ENCODE measurements at places on chromosomes 12 and 14.
A peak's percentile ranks its signal among the peaks of the same experiment; 100 is the strongest.

- DNase-seq = no peak
These were observed 1.5 kb downstream of the SLIRP start for GRCh38 chr14:77709412-77709811.

DNA sequence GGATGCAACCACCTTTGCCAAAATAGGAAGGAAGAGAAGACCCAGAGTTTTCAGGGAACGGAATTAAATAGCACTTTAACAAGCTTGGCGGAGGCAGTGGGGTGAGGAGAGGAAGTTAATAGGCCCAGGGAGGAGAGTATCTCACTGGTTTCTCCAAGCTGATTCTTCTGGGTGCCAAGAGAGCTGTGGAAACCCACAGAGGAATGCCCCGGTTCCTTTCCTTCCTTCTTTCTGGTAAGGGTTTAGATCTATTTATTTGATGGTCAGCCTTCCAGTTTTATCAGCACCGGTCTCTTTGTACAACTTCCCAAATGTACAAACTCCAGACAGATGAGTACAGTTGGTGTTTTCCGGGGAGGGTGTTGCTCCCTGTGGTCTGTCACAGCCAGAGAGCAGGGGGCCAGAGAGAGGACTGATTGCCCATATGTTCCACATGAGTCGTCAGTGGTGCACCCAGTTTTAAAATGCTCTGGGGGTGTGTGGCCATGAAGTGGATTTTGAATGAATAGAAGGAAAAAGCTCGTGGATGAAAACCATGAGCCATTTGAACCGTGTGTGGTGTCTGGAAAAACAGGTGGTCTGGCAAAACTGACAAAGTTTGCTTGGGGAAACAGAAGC is 26.6 kb downstream of the PRKCH start:
- DNase-seq = no peak

DNA sequence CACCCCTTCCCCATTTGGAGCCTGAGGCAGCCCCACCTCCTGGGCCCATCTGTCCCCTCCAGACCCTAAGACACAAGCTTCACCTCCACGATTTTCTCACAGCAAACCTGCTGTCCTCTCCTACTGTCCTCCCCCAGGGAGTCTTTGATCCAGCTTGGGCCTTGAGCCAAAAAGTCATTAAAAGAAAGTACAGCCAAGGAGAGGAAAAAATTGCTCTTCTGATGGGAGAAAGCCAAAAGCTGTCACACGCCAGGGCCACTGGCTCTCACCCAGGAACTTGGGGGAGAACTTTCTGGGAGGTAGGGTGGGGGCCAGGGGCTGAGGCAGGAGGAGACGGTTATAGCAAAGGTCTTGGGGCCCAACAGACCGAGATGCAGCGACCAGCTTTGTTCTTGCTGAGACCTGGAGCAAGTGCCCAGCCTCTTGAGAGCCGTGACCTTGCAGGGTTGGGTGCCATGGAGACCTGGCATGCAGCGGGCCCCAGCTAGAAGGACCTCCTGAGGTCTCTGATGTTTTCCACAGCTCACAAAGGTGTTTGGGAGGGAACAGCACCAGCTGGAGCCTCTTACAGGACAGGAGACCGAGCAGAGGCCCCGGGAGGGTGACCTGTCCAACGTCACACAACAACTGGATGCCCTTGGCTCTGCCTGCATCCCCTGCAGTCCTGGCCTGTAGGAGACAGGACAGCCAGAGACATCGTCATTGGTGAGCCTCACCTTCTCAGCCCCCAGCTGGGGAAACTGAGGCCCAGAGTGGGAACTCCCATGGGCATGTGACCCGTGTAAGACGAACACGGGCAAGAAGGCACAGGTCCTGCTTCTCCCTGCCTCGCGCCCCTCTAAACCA is 124.5 kb downstream of the CALM1 start:
- no peak for DNase-seq

- DNase-seq = no peak
These were observed 12.4 kb downstream of the SMIM41 start for GRCh38 chr12:52091869-52092268.

DNA sequence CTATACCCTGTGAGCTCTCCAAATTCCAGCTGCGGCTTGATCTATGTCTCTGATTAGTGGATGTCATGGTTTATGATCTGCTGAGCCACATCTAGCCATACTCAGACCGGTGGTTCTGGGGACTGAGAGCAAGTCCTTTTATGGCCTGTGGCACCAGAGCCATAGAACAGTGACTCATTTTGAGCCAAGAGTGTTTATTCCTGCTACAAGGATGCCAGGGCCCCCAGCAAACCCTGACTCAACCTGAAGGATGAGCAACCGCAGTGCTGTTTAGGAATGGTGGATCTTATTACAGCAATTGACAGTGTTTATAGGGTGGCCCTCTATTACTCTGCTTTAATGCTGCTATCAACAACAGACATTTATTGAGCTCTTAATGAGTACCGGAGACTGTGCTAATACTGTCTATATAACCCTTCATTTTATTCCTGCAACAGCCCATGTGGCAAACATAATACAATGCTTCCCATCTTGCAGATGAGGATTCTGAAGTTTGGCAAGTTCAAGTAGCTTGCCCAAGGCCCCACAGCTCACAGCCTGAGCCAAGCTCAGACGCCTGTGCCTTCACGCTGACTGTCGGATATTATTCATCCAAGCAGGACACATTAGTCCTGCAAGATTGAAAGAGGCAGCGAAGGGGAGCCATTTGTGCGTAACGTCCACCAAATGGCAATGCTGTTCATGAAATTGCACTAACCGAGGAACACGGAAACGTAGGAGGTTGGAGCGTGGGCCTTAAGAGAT is 273.6 kb upstream of the PWP1 start:
- no peak for DNase-seq

DNA sequence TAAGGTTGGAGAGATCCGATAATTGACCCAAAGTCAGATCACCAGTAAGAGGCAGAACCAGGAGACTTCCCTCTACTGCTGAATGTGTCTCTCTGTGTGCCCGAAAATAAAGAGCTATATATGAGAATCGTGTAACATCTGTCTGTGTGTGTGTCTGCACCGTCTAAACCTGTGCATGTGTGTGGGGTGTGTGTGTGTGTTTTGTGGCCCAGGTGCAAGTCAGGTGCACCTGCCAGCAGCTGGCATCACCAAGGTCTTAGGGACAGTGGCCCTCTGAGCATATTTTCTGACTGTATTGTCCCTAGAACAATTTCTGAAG is 24.7 kb upstream of the KRT78 start:
- DNase-seq = no peak

DNA sequence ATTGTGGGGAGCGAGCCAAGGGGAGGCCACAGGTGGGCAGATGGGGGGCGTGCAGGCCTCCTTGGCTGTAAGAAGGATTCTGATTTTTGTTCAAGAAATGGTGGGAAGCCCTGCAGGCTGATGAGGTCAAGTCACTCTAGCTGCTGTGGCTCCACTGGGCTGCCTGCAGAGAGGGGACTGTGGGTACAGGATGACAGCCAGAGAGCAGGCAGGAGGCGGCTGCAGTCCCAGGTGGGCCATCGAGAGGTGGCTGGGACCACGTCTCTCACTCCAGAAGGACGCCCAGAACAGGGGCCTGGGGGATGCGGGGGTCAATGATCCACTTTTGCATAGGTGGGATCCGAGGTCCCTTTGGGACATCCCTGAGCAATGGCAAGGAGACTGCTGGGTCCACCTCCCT is 9.1 kb downstream of the NCOR2 start:
- DNase-seq = no peak

DNA sequence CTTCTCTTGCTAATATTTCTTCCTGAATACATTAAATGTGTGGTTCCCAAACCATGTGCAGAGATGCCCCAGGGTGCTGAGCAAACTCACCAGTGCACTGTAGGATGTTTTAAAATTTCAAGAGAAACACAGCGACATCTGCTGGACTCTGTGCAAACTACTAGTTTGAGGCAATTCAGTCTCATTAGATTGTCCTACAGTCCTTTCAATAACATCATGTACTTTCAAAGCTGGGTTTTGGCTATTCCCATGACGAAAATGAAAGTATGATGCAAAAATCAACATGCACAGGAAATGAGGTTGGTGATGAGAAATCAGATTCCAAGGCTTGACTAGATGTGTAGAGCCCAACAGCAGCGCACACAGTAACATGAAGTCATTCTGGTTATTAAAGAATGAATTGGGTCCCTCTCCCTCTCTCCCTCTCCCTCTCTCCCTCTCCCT is 66.3 kb downstream of the CLIP1 start:
- peak; percentile 74 for DNase-seq

DNA sequence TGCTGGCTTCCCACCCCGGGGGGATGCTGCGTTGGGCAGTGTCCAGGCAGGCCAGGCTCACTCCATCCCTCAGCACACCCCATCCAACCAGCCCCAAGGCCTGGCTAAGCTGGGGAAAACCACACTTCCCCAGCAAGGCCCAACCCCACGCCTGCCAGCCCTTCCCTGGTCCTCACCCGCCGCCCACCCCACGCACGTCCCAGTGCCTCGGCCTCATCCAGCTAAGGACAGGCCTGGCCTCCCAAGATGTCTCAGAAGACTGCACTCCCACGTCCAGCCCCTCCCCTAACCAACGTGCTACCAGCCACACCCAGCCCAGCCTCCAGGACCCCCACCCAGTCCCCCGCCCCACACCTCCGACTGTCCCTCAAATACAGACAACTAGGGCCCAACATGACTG is 9.8 kb downstream of the JAG2 start:
- DNase-seq = no peak

- no peak for DNase-seq
These were observed 45.3 kb downstream of the SETD3 start for GRCh38 chr14:99435327-99435726.

DNA sequence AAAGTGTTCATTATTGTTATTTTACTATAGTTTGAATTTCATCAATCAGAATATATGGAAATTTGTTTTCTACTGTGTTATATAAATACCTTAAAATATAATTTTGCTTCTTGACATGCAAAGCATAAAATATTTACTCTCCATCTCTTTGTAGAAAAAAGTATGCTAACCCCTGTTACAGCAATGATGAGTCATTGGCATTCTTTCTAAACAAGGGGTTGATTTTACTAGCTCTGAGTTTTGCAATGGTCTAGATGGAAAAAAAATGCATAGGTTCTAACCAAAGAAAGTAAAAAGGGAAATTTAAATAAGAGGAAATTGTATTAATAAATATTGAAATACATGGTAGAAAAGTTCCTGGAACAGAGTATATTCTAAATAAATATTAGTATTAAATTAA is 990.2 kb upstream of the ATXN7L3B start:
- no peak for DNase-seq

DNA sequence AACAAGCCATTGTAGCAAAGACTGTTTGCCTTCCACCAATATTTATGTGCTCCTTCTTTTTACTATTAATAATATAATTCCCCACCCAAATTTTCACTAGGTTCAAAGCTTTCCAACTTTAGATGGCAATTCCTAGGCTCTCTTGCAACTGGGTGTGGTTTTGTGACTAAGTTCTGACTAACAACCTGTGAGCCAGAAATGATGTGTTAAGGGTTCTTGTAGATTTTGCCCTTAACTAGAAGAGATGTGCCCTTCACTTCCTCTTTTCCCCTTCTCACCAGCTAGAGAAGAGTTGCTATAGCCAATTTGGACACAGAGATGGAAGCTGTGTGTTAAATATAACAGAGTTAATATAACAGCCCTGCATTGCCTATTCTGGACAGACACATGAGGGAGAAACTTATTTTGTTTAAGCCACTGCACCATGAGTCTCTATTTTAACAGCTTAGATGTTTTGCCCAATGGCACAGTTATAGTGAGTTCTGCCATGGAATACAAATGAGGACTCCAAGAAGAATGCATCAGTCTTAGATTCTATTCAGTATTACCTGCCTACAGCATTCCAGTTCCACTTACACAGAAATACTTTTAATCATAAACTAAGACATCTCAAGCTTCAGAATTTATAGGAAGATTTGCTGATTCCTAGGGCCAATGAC is 216.2 kb downstream of the DUSP6 start:
- peak; percentile 26 for DNase-seq

GRCh38 chr14:102518063-102518648 is 8.6 kb upstream of the ANKRD9 start:
- no peak for DNase-seq

- DNase-seq = no peak
These were observed 334.4 kb downstream of the KCNH5 start for GRCh38 chr14:62710811-62711210.

- no peak for DNase-seq
These were observed 87.5 kb downstream of the EPS8 start for GRCh38 chr12:15701631-15702156.

DNA sequence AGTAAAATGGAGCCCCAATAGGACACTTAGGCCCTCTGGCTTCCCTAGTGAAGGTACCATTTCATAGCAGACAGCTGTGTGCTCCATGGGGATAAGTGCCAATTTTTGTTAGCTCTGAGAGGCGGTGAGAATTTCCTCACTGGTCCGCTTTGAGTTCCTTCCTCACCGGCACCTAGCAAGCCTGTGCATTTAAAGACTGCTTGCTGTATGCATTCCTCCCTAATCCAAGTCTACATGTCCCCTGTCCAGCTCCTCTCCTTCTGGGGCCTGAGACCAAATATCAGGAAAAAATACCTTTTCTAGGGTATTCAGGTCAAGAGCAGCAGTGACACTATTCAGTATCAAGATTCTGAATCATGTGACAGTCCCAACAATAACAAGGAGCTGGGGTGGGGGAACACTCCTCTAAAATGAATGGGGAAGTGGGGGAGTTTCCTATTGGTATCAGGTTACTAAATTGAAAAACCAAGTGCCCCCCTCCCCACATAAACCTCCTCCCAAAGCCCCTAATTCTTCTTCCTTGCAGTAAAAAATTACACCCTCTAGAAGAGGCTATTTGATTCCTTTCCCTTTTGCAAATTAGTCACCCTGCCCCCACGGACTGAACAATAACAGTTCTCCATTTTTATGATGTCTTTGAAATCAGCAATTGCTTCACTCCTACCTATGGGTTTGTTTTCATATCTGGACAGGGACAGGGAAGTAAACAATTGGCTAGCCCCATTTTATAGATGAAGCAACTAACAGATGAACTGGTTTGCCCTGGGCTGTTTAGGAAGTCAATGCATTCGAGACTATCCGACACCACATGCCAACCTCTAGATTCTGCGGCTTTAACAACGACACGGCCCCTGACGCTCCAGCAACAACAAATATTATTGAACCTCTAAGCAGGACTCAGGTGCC is 28.9 kb downstream of the BCL11B start:
- DNase-seq = no peak

DNA sequence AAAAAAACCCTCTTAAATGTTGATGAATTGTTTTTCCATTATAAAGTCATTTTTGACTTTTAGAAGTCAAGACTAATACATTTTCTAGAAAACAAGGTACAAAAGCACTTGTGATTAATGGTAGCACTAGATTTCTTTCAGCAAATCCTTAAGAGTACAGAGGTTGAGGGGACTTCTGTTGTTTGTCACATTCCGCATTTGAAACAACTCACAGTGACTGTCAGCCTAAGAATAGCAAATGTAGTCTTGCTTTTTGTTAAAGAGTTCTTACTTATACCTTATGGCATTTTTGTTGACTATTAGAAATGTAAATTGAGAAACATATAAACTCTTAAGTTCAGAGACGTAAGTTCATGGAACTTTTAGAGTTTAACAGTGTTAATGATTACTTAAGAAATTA is 16.4 kb downstream of the YARS2 start:
- DNase-seq = no peak

DNA sequence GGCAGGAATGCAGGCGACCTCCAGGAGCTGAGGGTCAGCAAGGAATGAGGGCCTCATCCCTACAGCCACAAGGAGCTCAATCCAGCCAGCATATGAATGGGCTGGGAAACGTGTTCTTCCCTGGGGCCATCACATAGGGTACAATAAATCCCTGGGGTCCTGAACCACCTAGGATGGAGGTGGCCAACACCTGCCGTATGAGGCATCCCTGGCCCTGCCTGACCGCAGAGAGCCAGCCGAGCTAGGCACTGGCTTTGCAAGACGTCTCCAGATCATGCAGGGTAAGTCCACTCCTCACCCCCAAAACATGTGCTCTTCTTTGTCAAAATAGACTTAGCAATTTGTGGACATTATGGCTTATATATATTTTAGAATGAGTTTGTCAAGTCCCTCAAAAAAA is 303.7 kb upstream of the DIO3 start:
- DNase-seq = no peak
